ENCODE measurements at places on chromosomes 5 and 9.

DNA sequence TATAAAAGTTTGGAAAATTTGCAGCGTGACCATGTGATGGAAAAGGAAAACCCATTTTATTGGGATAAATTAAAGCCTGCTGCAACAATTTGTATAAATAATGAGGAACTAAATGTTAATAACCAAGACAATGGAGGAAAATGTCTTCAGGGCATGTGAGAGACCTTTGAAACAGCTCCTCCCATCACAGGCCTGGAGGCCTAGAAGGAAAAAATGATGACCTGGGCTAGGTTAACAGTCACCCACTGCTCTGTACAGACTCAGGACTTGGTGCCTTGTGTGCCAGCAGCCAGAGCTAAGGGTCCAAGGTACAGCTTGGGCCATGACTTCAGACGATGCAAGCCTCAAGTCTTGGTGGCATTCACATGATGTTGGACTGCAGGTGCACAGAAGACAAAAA lies 22.0 kb upstream of the UGT3A1 start:
- DNase-seq: no peak

GRCh38 chr5:105752801-105753200 lies 1917.9 kb downstream of the EFNA5 start:
- DNase-seq: no peak

- no peak for DNase-seq
Observed at GRCh38 chr9:87684627-87685219, 41.2 kb upstream of the CTSL start.

DNA sequence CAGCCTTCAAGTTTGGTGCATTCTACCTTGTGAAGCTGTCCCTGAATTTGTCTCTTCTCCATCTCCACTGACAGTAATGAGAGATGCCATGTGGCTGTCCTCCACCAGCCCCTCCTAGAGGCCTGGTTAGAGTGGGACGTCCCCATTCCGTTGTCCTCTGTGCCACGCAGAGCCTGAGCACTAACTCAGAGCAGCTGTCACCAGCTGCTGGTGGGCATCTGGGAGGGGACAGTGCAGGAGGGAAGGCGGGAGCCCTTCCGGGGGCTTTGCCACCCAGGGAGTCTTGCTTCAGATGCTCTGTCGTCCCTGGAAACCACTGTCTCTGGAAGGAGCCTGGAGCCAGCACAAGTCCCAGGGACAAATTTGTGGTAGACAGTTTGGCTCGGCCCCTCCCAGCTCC lies 78.6 kb downstream of the PDZD2 start:
- DNase-seq: no peak

GRCh38 chr5:62786099-62786498 lies 207.5 kb downstream of the LRRC70 start:
- DNase-seq: no peak

DNA sequence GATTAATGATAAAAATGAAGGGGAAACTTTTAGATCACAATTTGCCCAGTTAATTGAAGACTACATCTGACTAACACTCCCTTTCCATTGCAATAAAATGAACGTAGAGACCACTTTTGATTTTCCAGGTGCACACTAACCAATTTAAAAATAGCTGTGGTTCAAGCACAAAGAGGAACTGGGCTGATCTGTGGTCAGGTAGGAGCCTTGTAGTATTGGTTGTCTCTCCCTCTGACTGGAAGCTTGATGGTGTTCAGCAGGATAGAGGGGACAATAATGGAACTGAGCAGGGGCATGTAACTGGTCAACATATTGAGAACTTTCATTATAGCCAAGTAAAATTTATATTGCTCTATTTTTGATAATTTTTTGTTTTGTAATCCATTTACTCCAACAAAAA lies 886.8 kb upstream of the SEMA6A start:
- DNase-seq: no peak

DNA sequence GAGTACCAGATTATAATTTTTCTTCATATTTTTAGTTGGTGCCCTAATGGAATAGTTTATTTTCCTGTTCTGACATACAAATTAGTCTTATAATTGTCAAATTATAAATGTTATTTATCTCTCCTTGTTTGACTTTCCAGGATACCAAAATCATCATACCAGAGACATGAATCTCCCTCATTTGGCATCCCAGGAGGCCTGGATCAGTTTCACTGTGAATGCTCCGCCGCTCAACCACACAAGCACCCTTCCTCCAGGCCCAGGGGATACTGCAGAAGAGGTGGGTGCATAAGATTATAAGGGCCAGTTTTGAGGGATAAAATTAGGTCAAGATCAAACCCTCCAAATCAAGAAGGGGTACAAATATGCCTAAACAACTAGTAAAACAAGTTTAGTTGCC lies 1229.3 kb downstream of the CDH12 start:
- no peak for DNase-seq

GRCh38 chr5:95924720-95925377 lies 36.8 kb downstream of the ELL2 start:
- DNase-seq: no peak
